ENCODE measurements at places on chromosomes 16 and 17. TPM values are rescaled to one million over a fixed set of nuclear protein-coding genes. Genes with fewer than 3 reads are reported as not detected.

The KAT2A gene
- total RNA-seq, result 41.4 TPM

DNA sequence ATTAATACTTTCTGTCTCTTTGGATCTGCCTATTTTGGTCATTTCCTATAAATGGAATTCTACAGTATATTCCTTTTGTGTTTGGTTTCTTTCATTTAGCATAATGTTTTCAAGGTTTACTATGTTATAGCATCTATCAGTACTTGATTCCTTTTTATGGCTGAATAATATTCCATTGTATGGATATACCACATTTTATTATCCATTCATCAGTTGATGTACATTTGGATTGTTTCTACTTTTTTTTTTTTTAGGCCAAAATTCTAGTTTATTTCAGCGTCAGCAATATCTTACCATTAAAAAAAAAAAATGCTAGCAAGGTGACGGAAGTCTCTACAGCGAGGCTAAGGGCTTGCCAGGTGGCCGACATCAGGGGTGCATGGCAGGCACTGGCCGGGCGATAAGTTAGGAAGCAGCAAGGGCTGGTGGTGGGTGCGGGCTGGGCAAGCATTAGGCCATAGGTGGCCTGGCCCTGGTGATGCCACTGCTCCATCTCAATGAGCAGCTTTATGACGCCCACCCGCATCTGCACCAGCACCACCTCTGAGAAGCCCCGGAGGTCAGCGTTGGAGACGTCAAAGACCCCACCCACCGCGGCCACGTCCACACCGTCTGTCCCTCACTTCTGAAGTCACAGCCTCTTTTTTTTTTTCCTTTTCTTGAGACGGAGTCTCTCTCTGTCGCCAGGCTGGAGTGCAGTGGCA lies 11.4 kb upstream of the C16orf87 start:
- no peaks in the 10 kb centered on the region for H3K36me3 ChIP-seq
- no peak for DNase-seq
- no peaks in the 10 kb centered on the region for H3K27me3 ChIP-seq
- no peaks in the 10 kb centered on the region for H3K4me1 ChIP-seq
- no peak overlapping the region for H3K4me3 ChIP-seq
- H3K27ac ChIP-seq, result no peak overlapping the region

GRCh38 chr16:68298312-68298711 lies 12.4 kb downstream of the SLC7A6OS start:
- H3K4me3 ChIP-seq, result no peak overlapping the region
- no peak for DNase-seq
- peaks cover 22% of the 10 kb centered on the region for H3K4me1 ChIP-seq
- no peaks in the 10 kb centered on the region for H3K27me3 ChIP-seq

DNA sequence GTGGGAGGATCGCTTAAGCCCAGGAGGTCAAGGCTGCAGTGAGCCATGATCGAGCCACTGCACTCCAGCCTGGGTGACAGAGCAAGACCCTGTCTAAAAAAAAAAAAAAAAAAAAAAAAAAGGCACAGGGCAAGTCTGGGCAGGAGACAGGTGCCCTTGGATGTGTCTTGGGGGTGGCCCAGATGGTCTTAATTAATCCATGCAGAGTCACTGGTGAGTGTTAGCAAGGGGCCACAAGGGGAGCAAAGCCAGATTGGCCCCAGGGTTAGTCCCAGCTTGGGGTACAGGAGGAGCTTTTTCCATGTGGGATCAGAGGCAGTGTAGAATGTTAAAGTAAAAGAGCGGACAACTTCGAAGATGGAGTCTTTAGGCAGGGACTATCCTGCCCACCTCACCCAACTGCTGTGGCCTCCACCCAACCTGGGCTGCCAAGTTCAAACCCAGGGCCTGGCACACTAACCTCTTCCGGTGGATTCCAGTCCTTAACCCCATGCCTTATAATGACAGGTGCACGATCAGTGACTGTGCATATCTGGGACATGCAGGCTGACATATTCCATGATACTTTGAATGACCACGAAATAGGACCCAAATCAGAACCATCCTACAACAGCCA lies 32.2 kb upstream of the MFSD6L start:
- H3K27ac ChIP-seq, result no peak overlapping the region
- no peaks in the 10 kb centered on the region for H3K27me3 ChIP-seq
- no peaks in the 10 kb centered on the region for H3K36me3 ChIP-seq
- no peak for DNase-seq
- H3K4me1 ChIP-seq, result no peaks in the 10 kb centered on the region

The ARL2BP gene
- total RNA-seq, result 27.9 TPM

The CTRB2 gene
- not detected for total RNA-seq

The KRTAP9-4 gene
- total RNA-seq, result not detected

- H3K4me1 ChIP-seq, result no peaks in the 10 kb centered on the region
- H3K4me3 ChIP-seq, result no peak overlapping the region
- no peak overlapping the region for H3K27ac ChIP-seq
- no peak for DNase-seq
- H3K36me3 ChIP-seq, result no peaks in the 10 kb centered on the region
Observed at GRCh38 chr16:14958323-14958600, 16.6 kb upstream of the PDXDC1 start.

GRCh38 chr16:22969567-22969966 lies 155.6 kb downstream of the HS3ST2 start:
- no peaks in the 10 kb centered on the region for H3K36me3 ChIP-seq
- no peak overlapping the region for H3K27ac ChIP-seq
- peaks cover 35% of the 10 kb centered on the region for H3K27me3 ChIP-seq
- no peak overlapping the region for H3K4me3 ChIP-seq
- no peaks in the 10 kb centered on the region for H3K4me1 ChIP-seq

All from activated T-cell treated with anti-CD3 and anti-CD28 coated beads, Interleukin-2, amount 50 U/mL, for 72 hours (primary cell).